SJSA1 (cell line): ENCODE measurements at places on chromosomes 16 and 17. TPM values are rescaled to one million over a fixed set of nuclear protein-coding genes. Genes with fewer than 3 reads are reported as not detected.

The ENPP7 gene
- not detected in 2 replicates for total RNA-seq

The KRT20 gene
- not detected in 2 replicates for total RNA-seq

DNA sequence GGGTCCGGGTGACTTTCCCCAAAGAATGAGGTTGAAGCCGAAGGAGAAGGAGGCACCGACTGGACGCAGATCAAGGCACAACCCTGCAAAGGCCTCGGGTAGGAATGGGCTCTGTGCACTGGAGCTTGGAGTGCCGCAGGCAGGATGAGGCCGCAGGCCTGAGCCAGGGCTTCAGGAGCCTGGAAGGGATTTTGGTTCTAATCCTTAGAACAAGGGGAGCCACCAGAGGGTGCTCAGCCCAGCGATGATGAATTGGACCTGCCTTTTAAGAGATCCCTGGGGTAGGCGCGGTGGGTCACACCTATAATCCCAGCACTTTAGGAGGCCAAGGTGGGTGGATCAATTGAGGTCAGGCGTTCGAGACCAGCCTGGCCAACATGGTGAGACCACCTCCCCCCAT, 8.1 kb downstream of the CIBAR2 start:
- no peak for DNase-seq

DNA sequence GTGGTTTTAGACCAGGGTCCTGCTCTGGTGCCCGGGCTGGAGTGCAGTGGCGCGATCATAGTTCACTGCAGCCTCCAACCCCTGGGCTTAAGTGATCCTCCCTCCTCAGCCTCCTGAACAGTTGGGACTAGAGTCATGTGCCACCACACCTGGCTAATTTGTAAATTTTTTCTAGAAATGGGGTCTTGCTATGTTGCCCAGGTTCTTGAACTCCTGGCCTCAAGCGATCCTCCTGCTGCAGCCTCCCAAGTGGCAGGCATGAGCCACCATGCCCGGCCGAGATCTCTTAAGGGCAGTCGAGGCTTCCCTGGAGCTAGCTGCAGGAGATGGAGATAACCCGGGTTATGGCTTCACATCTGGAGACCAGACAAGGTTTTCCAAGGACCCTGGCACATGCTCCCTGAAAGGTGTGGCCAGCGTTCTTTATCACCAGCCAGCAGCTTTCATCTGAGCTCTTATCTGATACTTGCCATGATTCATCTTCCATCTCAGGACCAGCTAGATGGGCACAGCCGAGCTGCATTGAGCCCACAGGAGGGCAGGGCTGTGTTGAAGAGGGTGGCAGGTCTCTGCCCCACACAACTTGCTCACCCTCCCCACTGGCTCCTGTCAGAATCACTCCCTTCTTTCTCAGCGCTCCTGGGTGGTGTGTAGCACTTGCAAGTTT, 28.6 kb downstream of the SCNN1B start:
- DNase-seq = no peak

DNA sequence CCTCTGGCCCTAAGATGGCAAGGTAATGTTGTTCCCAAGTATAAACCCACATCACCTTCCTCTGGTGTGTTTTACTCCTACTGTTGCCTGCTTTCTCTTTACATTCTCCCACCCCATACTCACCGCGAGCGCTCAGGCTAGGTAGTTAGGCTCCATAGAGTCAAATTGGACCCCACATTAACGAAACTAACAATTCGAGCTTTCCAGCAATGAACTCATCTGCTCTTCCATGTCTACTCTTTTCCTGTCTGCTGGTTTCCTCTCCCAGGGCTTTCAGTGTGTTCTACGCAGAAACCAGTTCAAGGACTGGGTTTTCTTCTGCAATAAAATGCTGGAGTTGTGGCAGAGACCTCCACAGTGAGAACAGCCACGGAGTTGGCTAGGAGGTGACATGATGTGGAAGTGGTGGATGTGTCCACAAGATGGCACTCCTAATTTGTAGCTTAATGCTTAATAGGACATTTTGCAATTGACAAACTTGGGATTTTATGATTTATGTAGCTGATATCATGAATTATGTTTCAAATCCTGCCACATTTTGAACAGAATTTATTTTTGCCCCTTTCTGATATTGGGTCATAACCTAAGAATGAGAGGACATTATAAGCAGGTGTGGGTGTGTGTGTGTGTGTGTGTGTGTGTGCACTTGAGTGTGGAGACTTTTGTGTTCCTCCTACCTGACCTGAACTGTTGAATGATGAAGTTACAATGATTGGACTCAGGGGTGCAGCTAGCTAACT, 2.2 kb upstream of the UQCRC2 start:
- no peak for DNase-seq

GRCh38 chr17:76367642-76368041, 13.9 kb upstream of the PRPSAP1 start:
- DNase-seq = no peak

DNA sequence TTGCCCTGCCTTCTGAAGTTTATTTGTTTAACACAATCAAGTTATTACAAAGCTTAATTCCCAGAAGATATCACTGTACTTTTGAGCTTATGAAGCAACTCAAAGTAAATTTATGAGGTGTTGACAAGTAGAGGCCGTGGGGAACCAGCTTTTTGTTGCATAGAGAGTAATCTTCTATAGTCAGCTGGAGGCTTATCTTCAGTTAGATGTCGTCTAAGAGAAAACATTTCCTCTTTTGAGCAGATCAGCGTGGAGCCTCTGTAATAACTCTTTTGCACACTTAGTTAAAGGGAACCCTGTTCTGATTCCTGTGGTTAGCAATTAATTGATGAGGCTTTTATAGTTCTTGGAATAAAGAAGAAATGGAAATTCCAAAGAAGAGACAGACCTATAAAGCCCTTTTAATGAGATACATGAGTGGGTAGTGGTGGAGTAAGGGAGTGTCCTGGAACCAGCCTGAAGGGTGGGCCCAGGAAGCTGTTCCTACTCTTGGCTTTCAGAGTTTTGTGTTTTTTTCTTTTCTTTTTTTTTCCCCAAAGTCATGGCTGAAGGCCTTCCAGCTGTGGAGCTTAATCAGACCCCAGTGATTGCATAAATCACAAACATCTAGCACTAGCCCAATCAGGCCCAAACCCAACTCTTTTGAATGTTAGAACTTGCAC, 28.9 kb upstream of the MAP3K14 start:
- DNase-seq = no peak

DNA sequence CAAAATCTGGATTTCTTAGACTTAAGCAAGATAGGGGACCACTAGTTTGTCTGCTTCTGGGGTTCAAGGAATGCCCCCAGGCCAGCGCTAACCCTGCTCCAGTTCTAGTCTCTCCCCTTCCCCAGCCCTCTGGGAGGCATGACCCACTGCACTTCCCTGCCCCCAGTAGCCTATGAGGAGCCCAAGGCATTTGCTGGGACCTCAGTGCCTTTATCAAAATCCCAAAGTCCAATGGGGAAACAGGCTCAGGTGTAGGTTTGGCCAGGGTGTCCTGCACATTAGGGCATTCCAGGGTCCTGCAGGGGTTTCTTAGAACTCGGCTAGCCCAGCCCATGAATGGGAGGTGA, 1.2 kb downstream of the IL4R start:
- DNase-seq = no peak

DNA sequence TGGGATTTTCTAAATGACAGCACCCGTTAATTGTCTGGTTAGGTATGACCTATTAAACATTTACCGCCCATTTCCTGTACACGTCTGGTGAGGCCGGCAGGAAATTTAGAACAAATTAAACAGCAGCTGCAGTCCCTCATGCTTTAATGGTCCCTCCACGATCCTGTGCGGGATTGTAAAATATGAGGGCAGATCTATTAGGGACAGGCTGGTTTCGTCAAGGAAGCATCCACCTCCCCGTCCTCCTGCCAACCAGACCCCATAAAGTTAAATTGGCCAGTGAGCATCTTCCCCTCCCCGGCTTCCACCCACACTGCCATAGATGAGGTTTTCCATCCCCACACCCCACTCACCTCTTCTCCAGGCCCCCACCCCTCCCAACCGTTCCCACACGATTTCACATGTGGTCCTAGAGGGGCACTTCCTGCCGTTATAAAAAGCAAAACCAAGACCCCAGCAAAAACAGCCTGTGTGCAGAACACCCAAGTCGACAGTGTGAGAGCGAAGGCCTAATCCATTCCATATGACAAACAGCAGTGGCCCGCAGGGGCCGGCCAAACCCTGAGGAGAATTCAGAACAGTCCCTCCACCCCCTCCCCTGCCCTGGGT, 331.9 kb downstream of the FOXL1 start:
- DNase-seq = peak; percentile 66
